Stimulated activated CD8-positive, alpha-beta memory T cell treated with anti-CD3 and anti-CD28 coated beads, Interleukin-7, amount 100 ng/mL, for 48 hours (primary cell): ENCODE measurements at places on chromosomes 12 and 14.

DNA sequence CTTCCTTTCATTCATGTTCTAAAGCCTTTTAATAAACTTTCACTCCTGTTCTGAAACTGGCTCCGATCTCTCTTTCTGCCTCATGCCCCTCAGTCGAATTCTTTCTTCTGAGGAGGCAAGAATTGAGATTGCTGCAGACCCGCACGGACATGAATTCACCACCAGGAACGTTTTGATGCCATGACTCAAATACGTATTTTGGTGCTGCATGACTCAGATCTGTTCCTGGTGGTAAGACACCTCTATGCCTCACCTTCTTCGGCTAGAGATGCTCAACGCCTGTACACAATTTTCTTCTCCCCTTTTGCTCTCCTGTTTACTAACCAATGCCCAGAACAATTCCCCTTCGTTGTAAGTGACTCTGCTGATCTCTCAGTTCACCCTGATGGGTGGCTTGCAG lies 52.0 kb upstream of the RIMBP2 start:
- no peak for DNase-seq

DNA sequence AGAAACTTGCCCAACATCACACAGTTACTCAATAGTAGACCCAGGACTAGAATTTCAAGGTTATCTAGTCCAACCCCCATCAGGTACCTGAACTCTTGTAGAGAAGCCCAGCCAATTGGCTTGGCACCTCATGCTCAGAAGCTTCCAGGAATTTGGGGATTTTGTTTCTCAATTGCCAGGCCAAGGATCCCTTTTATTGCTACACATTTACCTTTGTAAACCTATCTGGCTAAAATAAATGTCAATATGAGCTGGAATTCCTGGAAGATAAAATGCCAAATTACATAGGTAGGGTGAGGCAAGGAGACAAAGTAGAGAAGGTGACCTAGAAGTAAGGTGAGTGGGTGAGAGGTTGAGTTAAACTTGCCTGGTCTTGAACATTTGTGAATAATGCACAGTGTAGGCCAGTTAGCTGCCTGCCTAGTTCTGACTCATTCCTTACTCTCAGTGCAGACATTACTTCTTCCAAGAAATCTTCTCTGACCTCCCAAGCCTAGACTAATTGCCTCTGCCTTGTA lies 36.3 kb downstream of the SDR9C7 start:
- DNase-seq: no peak

- no peak for DNase-seq
These were observed 70.7 kb downstream of the PLEKHA5 start for GRCh38 chr12:19200261-19200660.

DNA sequence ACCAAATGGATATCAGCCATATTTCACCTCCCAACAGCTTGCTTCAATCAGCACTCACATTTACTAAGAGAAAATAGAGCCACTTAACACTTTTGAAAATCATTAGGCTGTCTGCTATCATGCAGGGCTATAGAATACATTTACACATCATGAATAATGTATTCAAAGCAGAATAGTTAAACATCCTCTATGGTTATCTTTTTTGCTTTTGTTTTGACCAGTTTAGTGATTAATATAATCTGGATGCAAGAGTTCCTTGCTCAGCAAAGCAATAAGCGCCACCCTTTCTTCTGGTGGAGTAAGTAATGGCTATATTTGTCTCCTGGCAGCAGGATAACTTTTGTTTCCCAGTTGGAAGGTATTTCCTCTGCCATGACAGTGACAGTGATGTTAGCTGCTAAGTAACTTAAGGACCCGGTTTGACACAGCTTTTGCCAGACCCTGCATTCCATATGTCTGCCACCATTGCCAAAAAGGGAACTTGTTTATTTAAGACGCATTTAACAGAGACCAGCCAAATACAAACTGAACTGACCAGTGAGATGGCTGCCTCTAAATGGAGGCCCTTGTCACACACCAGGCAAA lies 70.3 kb upstream of the NR2C1 start:
- DNase-seq: no peak

DNA sequence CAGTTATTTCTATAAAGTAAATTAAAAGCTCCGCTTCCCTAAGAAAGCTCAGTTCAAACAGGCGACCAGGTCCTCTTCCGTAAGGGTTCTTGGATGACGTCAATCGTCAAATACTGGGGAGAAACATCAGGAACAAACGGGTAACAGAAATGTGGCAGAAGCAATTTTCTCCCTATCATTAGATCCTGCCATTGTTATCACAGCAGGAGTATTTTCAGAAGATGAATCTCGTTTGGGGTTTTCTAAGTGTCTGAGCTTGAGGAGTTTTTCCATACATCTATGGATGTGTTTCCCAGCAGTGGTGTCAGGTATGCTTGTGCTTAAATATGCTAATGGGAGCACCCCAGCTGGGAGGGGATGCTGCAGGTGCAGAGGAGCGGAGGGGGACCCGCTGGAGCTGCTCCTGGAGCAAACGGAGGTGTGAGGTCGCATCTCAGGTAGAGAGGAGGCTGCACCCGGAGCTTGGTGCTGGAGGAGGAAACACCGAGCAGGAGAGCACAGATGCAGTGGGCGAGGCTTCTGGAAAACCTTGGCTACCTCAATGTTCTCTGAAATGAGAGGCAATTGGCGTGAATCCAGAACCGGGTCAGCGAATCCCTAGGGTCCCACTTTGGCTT lies 795.5 kb downstream of the AACS start:
- no peak for DNase-seq

DNA sequence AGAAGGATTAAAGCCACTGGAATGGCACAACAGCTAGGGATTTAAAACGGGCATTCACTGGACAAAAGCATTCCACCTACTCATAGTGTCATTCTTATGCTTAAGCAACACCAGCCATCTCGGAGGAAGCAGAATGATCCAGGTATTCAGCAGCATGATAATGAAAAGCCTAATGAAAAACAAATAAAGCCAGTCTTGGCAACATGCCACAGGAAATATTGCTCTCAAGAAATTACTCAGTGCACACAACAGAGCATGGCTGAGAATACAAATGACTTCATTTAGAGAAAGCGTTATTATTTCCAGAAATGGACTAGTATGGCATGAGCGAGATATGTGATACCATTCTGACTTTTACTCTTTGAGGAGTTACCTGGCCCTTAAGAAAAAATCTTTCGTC lies 442.2 kb downstream of the APAF1 start:
- DNase-seq: no peak
